ENCODE measurements at places on chromosomes 13 and 19.

GRCh38 chr13:44801990-44802389, 187.3 kb downstream of the NUFIP1 start:
- no peak overlapping the region for H3K4me3 ChIP-seq
- no peaks in the 10 kb centered on the region for H3K27me3 ChIP-seq

GRCh38 chr19:8806661-8807060, 25.4 kb downstream of the ZNF558 start:
- no peaks in the 10 kb centered on the region for H3K4me1 ChIP-seq
- peaks cover 28% of the 10 kb centered on the region for H3K36me3 ChIP-seq
- H3K4me3 ChIP-seq, result no peak overlapping the region
- no peak for DNase-seq
- H3K27me3 ChIP-seq, result no peaks in the 10 kb centered on the region
- no peak overlapping the region for H3K27ac ChIP-seq

DNA sequence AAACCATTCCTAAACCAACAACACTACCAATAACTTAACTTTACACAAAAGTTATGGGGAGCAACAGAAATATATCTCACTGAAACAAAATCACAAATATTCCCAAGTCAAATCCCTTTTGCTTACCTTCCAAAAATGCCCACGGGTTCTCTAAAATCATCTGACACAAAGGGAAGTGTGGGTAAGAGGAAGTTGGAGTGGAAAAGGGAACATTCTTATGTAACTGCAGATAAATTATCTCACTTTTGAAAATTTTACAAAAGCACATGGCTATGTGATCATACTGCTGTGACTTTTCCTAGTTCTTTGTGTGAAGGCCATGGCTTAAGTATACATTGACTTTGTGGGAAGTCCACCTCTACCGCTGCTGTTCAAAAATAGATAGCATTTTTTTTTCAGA, 350.5 kb downstream of the GPC6 start:
- no peaks in the 10 kb centered on the region for H3K4me1 ChIP-seq
- H3K4me3 ChIP-seq, result no peak overlapping the region
- DNase-seq, result no peak
- H3K36me3 ChIP-seq, result no peaks in the 10 kb centered on the region

DNA sequence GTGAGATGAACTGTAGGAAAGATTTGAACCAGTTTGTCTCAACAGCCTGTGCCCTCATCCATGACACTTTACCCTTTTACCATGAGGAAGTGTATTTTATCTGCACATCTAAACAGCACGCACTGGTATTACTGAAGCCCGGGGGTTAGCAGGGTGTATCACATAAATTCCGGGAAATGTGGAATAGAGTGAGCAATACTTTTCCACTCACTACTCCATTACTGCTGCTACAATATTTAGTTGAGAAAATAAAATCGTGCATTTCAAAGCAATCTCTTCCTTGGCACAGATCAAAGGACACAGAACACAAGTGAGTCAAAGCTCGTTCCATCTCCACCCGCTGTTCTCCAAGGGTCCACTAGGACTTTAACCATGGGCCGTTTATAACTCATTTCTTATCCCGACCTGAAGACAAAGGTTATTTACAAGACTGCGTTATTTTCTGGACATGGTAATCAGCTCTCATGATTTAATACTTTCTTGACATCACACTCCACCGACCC, 35.2 kb downstream of the STK24 start:
- peaks cover 10% of the 10 kb centered on the region for H3K4me1 ChIP-seq
- H3K27me3 ChIP-seq, result peaks cover 6% of the 10 kb centered on the region
- H3K27ac ChIP-seq, result no peak overlapping the region
- DNase-seq, result no peak
- no peak overlapping the region for H3K4me3 ChIP-seq

GRCh38 chr13:82358284-82358683, 1524.0 kb downstream of the SLITRK1 start:
- H3K4me3 ChIP-seq, result no peak overlapping the region
- H3K27ac ChIP-seq, result no peak overlapping the region
- H3K4me1 ChIP-seq, result no peaks in the 10 kb centered on the region
- no peaks in the 10 kb centered on the region for H3K36me3 ChIP-seq
- DNase-seq, result no peak
- no peaks in the 10 kb centered on the region for H3K27me3 ChIP-seq

DNA sequence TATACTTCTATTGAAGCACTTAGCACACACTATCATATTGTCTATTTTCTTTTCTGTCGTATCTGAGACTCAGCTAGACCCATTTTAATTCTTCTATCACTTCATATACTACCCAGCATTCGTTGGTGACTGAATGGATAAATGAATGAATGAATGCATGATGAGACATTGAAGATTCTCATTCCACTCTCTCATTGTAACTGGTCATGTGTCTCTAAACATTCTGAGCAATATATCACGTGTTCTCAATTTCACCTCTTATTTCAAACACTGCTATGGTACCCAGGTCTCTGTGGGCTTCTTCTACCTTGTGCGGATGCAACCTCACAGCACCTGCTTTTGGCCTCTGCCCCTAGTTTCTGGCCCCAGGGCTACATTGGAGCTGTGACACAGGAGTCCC, 65.2 kb upstream of the USPL1 start:
- H3K4me3 ChIP-seq, result no peak overlapping the region
- H3K27ac ChIP-seq, result no peak overlapping the region
- H3K27me3 ChIP-seq, result no peaks in the 10 kb centered on the region

DNA sequence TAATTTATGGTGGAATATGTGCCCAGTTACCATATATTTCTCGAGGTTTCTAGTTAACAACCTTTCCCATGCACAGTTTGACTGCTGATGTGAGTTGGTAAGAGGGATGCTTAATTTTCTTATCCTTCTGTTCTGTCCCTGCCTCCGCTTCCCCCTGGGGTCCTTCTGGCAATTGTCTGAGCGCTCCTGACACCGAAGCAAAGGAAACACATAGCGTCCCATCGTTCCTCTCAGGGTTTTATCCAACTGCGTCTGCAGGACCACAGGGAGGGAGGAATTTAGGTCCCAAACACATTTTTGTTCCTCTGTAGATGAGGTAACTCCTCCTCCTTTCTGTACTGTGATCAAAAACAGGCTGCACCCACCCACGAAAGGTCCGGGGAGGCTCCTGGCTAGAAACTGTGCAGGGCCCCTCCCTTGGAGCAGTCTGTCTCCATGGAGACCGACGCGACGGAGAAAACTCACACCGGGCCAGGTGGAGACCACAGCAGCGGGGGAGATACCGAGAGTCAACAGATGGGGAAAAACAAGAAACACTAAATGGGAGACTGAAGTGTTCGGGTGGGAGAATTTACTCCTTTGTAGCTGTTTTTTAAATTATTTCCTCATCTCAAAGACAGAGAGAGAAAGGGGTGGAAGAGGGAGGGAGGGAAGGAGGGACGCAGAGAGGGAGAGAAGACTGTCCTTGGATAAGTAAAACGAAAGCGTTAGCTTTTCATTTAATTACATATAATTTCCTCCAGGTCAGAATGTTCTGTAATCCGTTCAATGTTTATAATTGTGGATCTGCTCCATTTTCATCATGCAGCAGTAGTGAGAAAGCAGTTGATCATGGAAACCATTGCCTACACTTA, 191.8 kb upstream of the NBEA start:
- H3K4me1 ChIP-seq, result no peaks in the 10 kb centered on the region
- H3K36me3 ChIP-seq, result no peaks in the 10 kb centered on the region
- no peaks in the 10 kb centered on the region for H3K27me3 ChIP-seq
- DNase-seq, result no peak
- no peak overlapping the region for H3K27ac ChIP-seq

GRCh38 chr19:23771316-23771715, 12.6 kb upstream of the ZNF681 start:
- H3K36me3 ChIP-seq, result peaks cover 28% of the 10 kb centered on the region
- H3K4me3 ChIP-seq, result no peak overlapping the region
- H3K27me3 ChIP-seq, result no peaks in the 10 kb centered on the region
- no peak overlapping the region for H3K27ac ChIP-seq

GRCh38 chr13:43786766-43787517, at the start of gene ENOX1:
TSS of gene ENOX1 (minus strand) at chr13:43786972.
- H3K27me3 ChIP-seq, result peaks cover 22% of the 10 kb centered on the region
- H3K36me3 ChIP-seq, result no peaks in the 10 kb centered on the region
- H3K27ac ChIP-seq, result no peak within 1 kb of the TSS
- peaks cover 22% of the 10 kb centered on the region for H3K4me1 ChIP-seq
- DNase-seq, result peak; percentile 77
- peak within 1 kb of the TSS; percentile 69 for H3K4me3 ChIP-seq

- H3K27me3 ChIP-seq, result no peaks in the 10 kb centered on the region
- H3K36me3 ChIP-seq, result no peaks in the 10 kb centered on the region
- no peak for DNase-seq
- no peak overlapping the region for H3K27ac ChIP-seq
- H3K4me1 ChIP-seq, result no peaks in the 10 kb centered on the region
- no peak overlapping the region for H3K4me3 ChIP-seq
Observed at GRCh38 chr19:50646074-50646807, 3.0 kb upstream of the C19orf81 start.

DNA sequence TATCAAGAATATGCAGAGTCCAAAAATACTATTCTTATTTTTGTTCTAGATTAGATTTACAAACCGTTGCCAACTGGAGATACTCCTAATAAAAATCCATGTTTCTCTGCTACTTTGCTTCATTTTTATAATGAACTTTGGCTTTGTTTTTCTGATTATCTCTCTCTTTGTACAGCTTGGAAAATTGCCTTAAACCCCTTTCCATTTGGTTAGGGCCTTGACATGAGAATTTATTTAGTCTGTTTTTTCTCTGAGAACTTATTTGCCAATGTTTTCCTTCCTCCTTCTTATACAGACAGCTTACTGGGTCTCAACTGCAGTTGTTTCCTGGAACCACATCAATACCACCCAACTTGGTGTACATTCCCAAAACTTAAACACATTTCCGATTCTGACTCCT, 555.4 kb downstream of the SLITRK6 start:
- H3K27me3 ChIP-seq, result no peaks in the 10 kb centered on the region
- no peaks in the 10 kb centered on the region for H3K36me3 ChIP-seq
- no peak overlapping the region for H3K27ac ChIP-seq
- DNase-seq, result no peak

GRCh38 chr19:16381756-16382401, 57.3 kb downstream of the KLF2 start:
- no peaks in the 10 kb centered on the region for H3K27me3 ChIP-seq
- no peak for DNase-seq
- no peak overlapping the region for H3K4me3 ChIP-seq
- no peak overlapping the region for H3K27ac ChIP-seq

DNA sequence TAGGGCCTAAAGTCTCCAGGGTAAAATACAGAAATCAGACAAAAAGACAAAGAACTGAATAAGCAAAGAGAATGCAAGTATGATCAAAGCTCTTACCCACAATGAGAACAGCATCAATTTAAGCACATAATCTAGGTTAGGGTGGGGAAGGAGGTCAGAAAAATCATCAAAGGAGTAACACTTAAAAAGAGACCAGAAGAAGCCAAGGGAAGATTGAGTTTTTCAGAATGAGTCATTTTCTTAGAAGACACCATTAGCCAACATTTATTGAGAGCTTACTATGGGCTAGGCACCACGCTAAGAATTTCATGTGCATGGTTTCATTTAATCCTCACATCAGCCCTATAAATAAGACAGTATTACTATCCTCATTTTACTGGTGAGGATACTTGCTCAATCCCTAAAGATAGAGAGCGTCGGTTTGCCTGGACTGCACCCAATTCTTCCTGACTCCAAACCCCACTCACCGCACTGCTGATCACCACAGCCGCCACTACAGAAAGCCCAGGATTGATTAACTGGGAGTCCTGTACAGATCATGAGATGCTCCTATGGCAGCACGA, 1.7 kb upstream of the SHISA2 start:
- no peaks in the 10 kb centered on the region for H3K36me3 ChIP-seq
- H3K4me1 ChIP-seq, result peaks cover 20% of the 10 kb centered on the region
- H3K27me3 ChIP-seq, result peaks cover 35% of the 10 kb centered on the region
- H3K4me3 ChIP-seq, result no peak overlapping the region
- no peak overlapping the region for H3K27ac ChIP-seq
- no peak for DNase-seq

DNA sequence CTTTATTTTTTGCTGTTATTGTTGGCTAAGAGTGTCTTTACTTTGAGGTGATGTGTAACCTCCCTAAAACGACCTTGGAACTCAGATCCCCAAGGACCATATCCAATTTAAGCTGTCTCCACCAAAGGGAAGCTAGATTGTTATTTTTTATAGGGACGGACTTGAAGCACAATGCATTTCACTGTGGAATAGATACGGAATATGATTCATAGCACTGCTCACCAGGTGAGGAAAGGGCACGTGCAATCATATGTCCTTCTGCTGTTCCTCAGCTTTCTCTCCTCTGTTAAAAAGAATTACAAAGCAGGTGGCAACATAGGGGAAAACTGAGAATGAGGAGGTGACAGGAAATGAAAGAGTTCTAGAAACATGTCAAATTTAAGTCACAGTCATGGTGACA, 679.0 kb downstream of the PCDH9 start:
- H3K27me3 ChIP-seq, result no peaks in the 10 kb centered on the region
- H3K4me1 ChIP-seq, result no peaks in the 10 kb centered on the region
- no peak for DNase-seq
- H3K4me3 ChIP-seq, result no peak overlapping the region
- no peaks in the 10 kb centered on the region for H3K36me3 ChIP-seq
- H3K27ac ChIP-seq, result no peak overlapping the region

DNA sequence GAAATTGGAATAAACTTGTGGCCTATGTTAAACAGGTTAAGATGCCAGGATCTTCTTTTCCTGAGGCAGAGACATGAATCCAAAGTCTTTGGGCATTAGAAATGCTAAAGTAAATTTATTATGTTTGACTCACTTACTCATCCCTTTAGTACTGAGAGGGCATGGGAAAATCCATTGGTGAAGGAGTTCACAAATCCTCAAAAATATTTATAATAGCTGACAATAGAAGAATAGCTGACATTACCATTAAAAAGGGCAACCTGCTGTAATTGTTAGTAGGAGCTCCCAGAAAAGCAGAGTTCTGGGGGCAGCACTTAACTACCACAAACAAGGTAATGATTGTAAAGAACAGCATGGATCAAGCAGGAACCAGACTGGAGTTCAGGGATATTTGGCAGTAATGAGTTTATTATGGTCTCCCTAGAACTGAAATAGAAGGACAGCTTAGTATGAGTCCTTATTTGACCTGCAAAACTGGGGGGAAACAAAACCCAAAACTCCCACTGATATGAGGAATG, 285.8 kb upstream of the KLHL1 start:
- no peak overlapping the region for H3K27ac ChIP-seq
- DNase-seq, result no peak
- no peaks in the 10 kb centered on the region for H3K27me3 ChIP-seq
- H3K4me3 ChIP-seq, result no peak overlapping the region
- no peaks in the 10 kb centered on the region for H3K4me1 ChIP-seq

- DNase-seq, result peak; percentile 92
- H3K27me3 ChIP-seq, result no peaks in the 10 kb centered on the region
- H3K27ac ChIP-seq, result peak within 1 kb of the TSS; percentile 61
- no peaks in the 10 kb centered on the region for H3K4me1 ChIP-seq
Observed at GRCh38 chr19:10543420-10544241, at the start of gene ATG4D. TSS of gene ATG4D (plus strand) at chr19:10543904. CDS start at chr19:10544091, 187 bp downstream.

DNA sequence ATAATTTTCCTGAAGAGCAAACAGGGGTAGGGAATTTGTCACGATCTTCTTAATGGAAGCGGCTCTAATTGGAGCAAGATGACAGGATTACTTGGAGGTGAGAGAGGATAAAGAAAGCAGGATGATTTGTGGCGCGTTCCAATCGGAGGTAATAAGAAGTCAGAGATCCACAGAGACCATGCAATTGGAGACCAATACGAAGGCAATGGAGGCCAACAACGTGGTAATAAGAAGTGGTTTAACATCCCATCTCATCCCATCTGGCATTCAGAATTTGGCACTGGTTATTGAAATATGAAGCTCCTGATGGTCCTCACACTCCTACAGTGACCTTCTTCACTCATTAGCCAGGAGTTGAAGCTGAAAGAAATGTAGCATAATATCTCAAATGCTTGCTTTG, 130.6 kb downstream of the DLEU7 start:
- H3K4me3 ChIP-seq, result no peak overlapping the region
- no peaks in the 10 kb centered on the region for H3K36me3 ChIP-seq
- no peaks in the 10 kb centered on the region for H3K27me3 ChIP-seq
- H3K4me1 ChIP-seq, result peaks cover 32% of the 10 kb centered on the region

GRCh38 chr19:2014731-2015607, 545 bp downstream of the BTBD2 start:
- no peak overlapping the region for H3K27ac ChIP-seq
- no peak overlapping the region for H3K4me3 ChIP-seq
- no peaks in the 10 kb centered on the region for H3K36me3 ChIP-seq
